ENCODE measurements at places on chromosomes 5 and 9.

DNA sequence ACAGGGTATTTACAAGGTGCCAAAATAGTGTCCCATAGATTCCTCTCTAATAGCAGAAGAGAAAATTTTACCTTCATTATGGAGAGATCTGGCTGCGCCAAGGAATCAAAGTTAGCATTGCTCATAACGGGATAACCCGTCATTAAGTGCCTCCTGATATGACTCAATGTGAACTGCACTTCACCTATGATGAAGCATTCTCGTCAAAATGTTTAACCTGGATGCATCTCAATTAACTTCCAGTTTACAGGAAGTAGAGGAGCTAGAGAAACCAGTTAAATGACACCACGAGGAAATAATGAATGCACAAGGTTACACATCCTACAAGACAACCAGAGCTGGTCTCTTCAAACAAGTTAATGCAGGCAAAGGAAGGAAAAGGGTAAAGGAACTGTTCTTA is 17.2 kb downstream of the FBXW11 start:
- no peak for DNase-seq

- no peak for DNase-seq
Observed at GRCh38 chr9:121551985-121552753, 52.5 kb upstream of the GGTA1 start.

DNA sequence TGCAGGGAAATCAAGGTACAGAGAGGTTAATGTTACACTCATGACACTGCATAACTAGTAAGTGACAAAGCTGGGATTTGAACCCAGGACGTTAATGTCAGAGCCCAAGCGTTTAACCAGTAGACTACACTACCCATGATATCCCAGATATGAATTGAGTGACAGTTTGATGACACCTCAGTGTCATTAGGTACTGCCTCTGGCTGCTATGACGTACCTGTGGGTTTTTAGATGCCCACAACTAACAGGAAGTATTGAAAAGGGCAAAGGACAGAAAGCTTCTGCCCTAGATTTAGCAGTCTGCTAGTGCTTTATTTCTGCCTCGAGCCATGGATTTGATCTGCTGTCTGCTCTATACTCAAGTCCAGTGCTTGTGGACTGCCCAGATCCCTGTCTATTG is 56.2 kb downstream of the GLRA1 start:
- DNase-seq, result no peak

- DNase-seq, result no peak
Observed at GRCh38 chr5:56319526-56320181, 86.5 kb upstream of the ANKRD55 start.

DNA sequence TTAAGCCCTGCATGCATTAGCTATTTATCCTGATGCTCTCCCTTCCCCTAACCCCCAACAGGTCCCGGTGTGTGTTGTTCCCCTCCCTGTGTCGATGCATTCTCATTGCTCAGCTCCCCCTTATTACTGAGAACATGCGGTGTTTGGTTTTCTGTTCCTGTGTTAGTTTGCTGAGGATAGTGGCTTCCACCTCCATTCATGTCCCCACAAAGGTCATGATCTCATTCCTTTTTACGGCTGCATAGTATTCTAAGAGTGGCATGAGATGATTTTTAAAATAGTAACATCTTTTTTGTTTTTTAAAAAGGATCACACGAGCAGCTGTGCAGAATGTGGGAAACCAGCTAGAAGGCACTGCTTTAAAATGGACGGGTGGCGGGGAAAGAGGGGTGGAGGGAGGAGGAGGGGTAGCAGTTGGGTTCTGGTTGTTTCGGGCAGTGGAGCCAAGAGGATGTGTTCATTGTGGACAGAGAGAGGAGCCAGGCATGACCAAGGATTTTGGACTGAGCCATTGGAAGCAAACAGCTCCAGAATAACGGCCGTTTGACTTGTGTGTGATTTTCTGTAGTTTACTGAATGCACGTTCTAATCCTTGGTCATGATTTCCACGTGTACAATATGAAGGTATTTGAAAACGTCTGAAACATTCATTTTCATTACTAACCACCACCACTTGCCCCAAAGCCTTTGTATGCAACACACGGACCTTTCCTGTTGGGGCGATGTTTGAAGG is 1.7 kb upstream of the TENT4A start:
- DNase-seq, result no peak

Data from hematopoietic multipotent progenitor cell treated with erythropoietin and hydrocortisone succinate and interleukin-3 and kit ligand, for 6 days (in vitro differentiated cells).